Articular chondrocyte of knee joint (primary cell): ENCODE measurements at places on chromosomes 5 and 9. TPM values are rescaled to one million over a fixed set of nuclear protein-coding genes. Genes with fewer than 3 reads are reported as not detected.

CAMK4 gene
- 0.11 and 0.91 TPM in 2 replicates for total RNA-seq

TRPM6 gene
- 0.11 and 0.13 TPM in 2 replicates for total RNA-seq

PNPLA7 gene
- total RNA-seq, result 2.6 and 3.0 TPM in 2 replicates

TOR1A gene
- 38.2 and 47.2 TPM in 2 replicates for total RNA-seq

ADAMTS19 gene
- total RNA-seq, result under 0.01 TPM in 1 of 2 replicates, not detected in the other

DMGDH gene
- 7.2 and 8.4 TPM in 2 replicates for total RNA-seq

SLC6A7 gene
- not detected in 2 replicates for total RNA-seq

FOXD4L4 gene
- 0.13 TPM in 1 of 2 replicates, not detected in the other for total RNA-seq

EXD3 gene
- total RNA-seq, result 6.3 and 7.6 TPM in 2 replicates
